NCI-H460 (cell line): ENCODE measurements at places on chromosomes 7 and 10. TPM values are rescaled to one million over a fixed set of nuclear protein-coding genes. Genes with fewer than 3 reads are reported as not detected.

CXCL12 gene
- not detected in 2 replicates for total RNA-seq

ZFAND2A gene
- total RNA-seq, result 36.7 and 40.0 TPM in 2 replicates

NPFFR1 gene
- not detected in 2 replicates for total RNA-seq

MSMB gene
- total RNA-seq, result not detected in 2 replicates

CABCOCO1 gene
- total RNA-seq, result 0.22 TPM in 1 of 2 replicates, not detected in the other

CUZD1 gene
- total RNA-seq, result 1.6 and 2.2 TPM in 2 replicates

UPK3B gene
- 0.15 TPM in 1 of 2 replicates, not detected in the other for total RNA-seq

LIPK gene
- total RNA-seq, result not detected in 2 replicates

HMX2 gene
- total RNA-seq, result 1.1 and 1.7 TPM in 2 replicates

PRKCQ gene
- total RNA-seq, result 0.22 TPM in 1 of 2 replicates, not detected in the other

FOXI2 gene
- not detected in 2 replicates for total RNA-seq

ACSL5 gene
- not detected in 2 replicates for total RNA-seq

LRRC18 gene
- total RNA-seq, result not detected in 2 replicates

TAS2R5 gene
- total RNA-seq, result 0.50 and 0.66 TPM in 2 replicates

COL13A1 gene
- total RNA-seq, result 0.15 and 0.20 TPM in 2 replicates

SLC25A13 gene
- 38.5 and 39.2 TPM in 2 replicates for total RNA-seq

TIAL1 gene
- 67.4 and 81.3 TPM in 2 replicates for total RNA-seq

EPHA1 gene
- not detected in 2 replicates for total RNA-seq

PSD gene
- total RNA-seq, result 0.29 and 0.32 TPM in 2 replicates

TLX1 gene
- total RNA-seq, result not detected in 2 replicates

HERPUD2 gene
- total RNA-seq, result 20.8 and 22.9 TPM in 2 replicates

CSGALNACT2 gene
- 10.9 and 18.1 TPM in 2 replicates for total RNA-seq

CPA4 gene
- 1.6 and 1.8 TPM in 2 replicates for total RNA-seq

ACSM6 gene
- not detected in 2 replicates for total RNA-seq

UPK3BL2 gene
- 5.0 and 11.7 TPM in 2 replicates for total RNA-seq

CTAGE4 gene
- total RNA-seq, result 0.12 TPM in 2 replicates

CLRN3 gene
- total RNA-seq, result not detected in 2 replicates
